ENCODE measurements at places on chromosomes 5 and 9. TPM values are rescaled to one million over a fixed set of nuclear protein-coding genes. Genes with fewer than 3 reads are reported as not detected.

ANKRD18B gene
- total RNA-seq, result 1.6 TPM

EIF4E1B gene
- not detected for total RNA-seq

SNAPC4 gene
- total RNA-seq, result 9.6 TPM

PNPLA7 gene
- 4.3 TPM for total RNA-seq

CCDC183 gene
- 3.1 TPM for total RNA-seq

PCDHGA12 gene
- total RNA-seq, result 10.0 TPM

TMEFF1 gene
- total RNA-seq, result 9.9 TPM

SPATA31A3 gene
- total RNA-seq, result not detected

TLX3 gene
- not detected for total RNA-seq
